ENCODE measurements at places on chromosomes 12 and 14.

DNA sequence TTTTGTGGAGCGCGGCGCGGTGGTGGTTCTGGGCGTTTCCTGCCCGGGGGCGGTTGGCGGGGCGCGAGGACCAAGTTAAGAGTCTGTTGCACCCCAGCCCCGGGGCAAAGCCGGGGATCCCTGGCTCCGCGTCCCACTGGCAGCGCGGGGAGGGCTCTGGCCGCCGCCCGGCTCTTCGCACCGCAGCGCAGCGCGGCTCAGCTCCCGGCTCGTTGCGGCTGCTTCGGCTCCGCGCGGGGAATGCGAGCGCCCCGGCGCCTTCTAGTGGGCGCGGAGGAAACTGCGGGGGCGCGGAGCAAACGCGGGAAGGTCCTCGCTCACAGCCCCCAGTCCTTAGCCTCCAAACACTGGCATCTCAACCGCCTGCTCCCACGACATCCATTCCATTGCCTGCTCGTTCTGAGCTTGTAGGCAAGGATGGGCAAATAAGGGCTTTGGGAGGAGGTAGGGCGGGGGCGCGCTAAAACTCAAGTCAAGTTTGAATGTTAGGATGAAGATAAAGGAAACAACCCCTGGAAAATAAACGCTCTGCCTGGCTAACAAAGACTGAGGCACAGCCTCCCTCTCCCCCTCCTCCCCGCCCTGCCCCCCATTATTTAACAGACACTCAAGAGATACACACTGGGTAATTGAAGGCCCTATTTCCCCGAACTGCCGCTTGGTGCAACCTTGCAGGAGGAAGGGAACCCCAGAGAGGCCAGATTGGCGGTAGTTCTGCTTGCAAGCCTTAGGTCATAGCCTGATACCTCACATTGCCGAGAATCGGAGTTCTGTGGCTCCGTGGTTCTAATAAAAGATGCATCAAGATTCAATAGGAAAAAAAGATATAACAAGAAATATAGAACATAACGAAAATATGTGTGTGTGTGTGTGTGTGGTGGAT lies at the start of gene B4GALNT1:
Gene B4GALNT1, minus strand, starts transcription at position 244 of the 883 bp plus-strand sequence. CDS start 1,069 bp downstream, outside the sequence.
- peak; percentile 68 for DNase-seq

DNA sequence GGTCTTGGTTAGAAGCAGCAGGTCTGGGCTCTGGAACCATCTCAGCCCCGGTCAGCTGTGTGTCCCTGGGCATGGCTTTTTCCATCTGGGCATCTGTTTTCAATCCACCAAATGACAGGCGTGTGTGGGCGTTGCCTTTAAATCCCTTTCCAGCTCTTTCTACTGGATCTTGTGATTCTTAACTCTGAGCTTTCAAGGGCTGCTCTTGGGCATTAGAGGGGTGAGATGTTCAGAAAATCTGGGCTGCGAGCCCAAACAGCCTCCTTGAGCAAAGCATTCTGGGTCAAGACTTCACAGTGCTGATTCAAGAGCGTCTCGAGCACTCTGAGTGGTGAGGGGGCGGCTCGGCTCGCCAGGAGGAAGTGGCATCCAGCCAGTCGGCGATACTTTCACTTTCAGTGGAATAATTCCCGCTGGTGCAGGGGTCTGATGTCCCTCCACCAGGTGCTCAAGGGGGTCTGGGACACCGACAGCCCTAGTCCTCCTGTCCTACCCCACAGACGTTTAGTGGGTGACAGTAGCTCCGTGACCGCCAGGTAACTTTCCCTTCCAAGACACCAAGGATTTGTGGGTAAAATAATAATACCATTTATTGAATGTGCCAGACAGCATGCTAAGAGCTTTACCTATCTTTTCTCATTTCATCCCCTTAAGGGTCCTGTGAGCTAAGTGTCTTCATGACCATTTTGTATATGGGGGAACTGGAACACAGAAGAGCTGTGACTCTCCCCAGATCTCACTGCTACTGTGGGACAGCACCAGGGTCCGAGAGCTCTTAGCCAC lies 114.0 kb downstream of the PLXNC1 start:
- DNase-seq: peak; percentile 87

- DNase-seq: no peak
These were observed 66.0 kb upstream of the RIN3 start for GRCh38 chr14:92447416-92448197.

DNA sequence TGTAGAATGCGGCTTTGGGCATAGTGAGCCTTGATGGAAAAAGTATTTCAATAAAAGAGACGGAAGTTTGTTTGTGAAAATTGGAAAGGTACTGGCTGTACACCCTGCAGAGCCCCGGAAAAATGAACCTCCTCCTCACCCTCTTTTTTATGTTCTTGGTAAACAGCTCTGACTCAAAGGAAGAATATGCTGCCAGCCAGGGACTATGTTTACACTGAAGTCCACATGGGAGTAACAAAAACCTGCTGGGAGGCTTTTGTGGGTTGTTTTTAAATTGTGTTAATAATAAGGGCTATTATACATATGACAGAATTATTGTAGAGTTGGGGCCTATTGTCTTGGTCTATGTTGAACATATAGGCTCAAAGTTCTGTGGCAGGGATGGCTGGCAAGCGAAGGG lies 70.7 kb downstream of the TTC8 start:
- no peak for DNase-seq

- no peak for DNase-seq
These were observed 519.9 kb downstream of the C12orf50 start for GRCh38 chr12:87509237-87509820.

DNA sequence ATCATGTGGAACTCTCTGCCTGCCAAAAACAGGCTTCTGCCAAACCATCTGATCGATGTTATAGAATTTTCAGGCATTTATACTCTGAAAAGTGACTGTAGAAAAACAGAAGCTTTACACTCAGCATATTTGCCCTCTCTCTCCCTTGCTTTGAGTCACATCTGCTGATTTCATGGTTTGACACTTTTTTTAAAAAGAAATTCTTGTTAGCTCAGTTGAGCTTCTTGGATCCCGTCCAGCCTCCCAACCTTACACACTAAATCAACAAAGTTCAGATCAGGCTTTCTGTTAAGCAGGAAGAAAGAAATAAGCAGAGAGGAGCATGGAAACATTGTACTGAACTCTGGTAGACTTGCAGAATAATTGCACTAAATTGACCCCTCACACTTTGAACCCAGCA lies 193.6 kb upstream of the SEL1L start:
- peak; percentile 68 for DNase-seq

GRCh38 chr12:46548605-46549071 lies 176.1 kb upstream of the SLC38A2 start:
- no peak for DNase-seq

DNA sequence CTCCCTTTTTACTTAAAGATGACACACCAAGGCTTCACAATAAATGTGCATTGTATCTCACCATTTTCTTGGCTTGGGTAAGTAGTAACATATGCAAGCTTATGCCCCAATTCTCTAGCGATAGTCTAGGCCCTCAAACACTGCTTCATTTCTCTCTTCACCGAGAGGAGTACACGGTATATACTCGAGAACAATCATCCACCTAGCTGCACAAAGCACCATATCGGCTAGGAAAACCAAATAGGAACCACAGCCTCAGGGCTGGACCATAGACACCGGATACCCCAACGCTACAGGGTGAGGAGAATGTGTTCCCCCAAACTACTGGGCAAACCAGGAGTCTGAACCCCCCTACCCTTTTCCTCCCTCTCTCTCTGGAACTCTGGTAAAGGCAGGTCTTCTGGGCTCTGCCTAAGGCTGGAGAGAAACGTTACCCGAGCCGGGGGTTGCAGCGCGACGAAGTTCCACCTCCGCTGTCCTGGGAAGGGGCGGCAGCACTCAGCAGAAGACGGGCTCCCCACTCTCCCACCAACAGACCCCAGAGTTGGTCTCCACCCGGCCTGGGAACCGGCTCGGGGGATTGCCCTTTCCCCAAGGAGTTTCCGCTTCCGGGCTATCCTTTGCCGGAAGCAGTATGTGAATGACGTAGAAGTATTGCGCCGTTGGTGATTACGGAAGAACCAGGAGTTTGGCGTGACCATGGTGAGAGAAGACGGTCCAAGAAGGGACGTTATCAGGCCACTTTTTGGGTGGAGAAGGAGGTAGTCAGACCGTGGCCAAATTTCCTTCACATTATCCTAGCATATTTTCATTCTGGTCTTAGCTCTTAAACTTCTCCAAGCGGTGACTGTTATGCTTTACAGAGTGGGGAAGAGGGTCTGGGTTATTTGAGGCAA lies at the start of the genes AREL1 and FCF1:
Gene AREL1, minus strand, starts transcription at position 582 of the 896 bp plus-strand sequence. CDS start 27,465 bp downstream, outside the sequence.
Gene FCF1, plus strand, starts transcription at position 646 of the 896 bp plus-strand sequence. Its CDS starts 54 bp downstream, at position 700.
- DNase-seq: peak; percentile 77

- no peak for DNase-seq
These were observed 63.4 kb upstream of the IGF1 start for GRCh38 chr12:102543494-102544485.

- DNase-seq: no peak
These were observed 4.7 kb downstream of the SHMT2 start for GRCh38 chr12:57234233-57234570.
